ENCODE measurements at places on chromosomes 4 and X.

DNA sequence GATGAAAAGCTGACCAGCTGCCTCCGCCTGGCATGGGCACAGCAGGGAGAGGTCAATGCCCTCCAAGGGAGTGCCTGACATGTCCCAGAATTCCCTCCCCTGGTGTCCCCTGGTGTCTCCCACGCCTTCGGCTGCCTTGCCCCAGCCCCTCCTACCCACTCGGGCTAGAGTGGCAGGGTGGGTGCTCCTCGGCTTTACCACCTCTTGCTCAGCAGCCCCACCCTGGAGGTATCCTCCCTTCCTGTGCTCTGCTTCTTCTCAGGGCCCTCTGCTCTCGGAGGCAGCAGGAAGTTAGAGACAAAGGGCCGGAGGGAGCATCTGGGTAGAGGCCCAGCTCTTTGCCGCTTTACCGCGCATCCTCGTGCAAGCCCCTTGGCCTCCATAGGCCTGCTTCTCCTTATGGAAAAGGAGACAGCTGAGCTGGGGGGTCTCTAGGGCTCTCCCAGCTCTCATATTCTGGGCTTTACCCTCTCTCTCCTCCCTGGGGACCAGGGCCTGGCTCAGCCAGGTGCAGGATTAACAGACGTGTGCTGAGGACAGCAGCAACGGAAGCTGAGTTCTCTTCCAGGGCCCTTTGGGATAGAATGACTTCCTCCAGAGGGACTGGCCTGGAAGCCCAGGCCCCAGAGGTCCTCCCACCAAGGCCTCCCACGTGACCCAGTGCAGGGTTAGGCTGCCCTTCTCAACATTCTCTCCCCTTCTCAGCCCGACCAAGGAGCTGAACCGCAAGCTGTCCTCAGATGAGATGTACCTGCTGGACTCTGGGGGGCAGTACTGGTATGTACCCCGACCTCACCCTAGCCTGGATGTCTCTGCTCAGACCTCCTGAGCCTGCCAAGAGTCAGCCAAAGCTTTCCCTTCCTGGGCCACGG, 17.2 kb downstream of the XPNPEP2 start:
- DNase-seq: peak; percentile 37

DNA sequence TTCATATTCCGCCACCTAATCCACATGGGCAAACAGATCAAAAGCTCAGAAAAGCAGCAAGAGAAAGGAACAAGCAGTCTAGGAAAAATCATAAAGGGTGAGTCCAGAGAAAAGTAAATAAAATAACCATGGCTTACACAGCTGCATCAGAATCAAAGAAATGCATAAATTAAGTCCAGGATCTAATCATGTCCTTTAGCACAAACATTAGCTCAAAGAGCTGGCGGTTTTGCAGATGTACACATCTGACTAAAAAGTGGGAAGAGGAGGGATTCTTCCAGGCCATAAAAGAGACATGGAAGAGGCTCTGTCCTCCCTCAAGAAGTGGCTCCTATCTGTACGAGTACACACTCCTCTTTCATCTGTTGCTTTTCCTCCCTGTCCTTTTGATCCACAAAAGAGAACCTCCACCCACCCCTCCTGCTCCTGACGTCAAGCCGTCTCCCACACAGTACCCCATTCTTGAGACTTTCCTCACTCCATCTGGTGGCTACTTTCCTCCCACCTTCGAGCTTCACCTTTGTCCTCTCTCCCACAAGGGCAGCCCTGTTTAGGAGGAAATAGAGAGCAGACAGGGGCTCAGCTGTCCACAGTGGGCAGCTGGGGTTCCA, 92.5 kb downstream of the RASL11B start:
- no peak for DNase-seq

- DNase-seq: no peak
Observed at GRCh38 chrX:85627363-85627762, 247.9 kb upstream of the POF1B start.

- no peak for DNase-seq
Observed at GRCh38 chrX:64151911-64152310, 53.6 kb downstream of the AMER1 start.

DNA sequence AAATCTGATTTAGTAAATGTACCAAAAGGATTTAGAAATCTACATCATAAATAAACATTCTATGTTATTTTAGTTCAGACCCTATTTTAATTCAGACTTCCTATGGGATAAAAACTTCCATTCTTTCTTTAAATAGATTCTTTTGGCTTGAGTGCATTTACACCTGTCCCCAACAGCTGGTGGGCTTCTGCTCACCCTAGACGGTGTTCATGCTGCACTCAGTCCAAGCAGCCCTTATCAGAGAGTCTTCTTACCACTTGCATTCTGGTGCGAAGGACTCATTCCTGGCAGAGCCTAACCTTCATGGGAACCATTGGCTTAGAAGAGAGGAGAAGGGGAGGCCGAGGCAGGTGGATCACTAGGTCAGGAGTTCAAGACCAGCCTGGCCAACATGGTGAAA, 57.3 kb downstream of the NPNT start:
- no peak for DNase-seq

- no peak for DNase-seq
Observed at GRCh38 chr4:47312170-47312569, 151.3 kb downstream of the COMMD8 start.

DNA sequence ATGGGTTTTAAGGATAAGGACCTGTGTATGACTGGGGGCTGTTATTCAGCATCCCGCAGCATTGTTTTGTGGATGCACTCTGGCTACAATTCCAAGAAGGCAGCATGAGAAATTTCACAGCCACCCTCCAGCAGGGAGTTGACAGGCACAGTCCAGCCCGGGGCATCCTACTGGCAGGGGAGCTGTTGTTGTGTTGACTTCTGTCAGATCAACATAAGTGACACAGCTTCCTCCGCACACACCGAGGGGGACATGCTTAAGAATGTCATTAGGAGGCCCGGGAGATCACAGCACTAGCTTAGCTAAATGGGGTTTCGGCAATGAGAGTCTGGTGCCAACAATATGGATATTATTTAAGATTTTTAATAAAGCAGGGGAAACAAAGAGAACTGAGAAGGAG, 326.5 kb downstream of the ASMT start:
- DNase-seq: no peak

DNA sequence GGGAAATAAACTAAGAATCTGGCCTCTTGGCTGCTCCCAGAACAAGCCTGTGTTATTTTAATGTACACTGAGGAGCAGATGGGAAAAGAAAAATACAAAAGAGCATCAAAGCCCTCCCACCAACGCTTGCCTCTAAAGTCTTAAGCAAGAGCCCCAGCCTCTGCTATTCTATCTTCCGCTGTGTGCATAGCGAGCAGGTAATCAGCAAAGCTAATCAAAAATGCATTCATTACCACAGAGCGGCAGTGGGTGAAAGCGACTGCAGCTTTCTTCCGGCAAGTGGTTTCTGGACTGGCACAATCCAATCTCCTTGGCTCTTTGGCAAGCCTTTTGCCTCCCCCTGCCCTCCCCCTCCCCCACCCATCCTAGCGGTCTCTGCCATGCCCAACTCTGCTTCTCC, 13.5 kb upstream of the GRIA3 start:
- no peak for DNase-seq

- DNase-seq: no peak
Observed at GRCh38 chr4:146029147-146029546, 90.5 kb upstream of the ZNF827 start.

DNA sequence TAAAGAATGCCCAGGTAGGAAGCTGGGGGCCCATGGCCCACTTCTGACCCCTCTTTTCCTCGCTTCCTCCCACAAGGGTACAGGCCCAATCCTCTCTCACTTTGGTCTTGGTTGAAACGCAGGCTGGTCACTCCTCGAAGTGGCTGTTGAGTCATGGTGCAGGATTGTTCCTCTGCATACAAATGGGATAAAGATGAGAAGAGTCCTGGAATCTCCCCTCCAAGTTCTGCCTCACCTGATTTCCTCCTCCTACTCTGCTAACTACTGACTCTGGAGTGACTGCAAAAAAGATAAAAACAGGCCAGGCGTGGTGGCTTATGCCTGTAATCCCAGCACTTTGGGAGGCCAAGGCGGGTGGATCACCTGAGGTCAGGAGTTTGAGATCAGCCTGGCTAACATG, 1.7 kb downstream of the WDR45 start:
- DNase-seq: no peak

DNA sequence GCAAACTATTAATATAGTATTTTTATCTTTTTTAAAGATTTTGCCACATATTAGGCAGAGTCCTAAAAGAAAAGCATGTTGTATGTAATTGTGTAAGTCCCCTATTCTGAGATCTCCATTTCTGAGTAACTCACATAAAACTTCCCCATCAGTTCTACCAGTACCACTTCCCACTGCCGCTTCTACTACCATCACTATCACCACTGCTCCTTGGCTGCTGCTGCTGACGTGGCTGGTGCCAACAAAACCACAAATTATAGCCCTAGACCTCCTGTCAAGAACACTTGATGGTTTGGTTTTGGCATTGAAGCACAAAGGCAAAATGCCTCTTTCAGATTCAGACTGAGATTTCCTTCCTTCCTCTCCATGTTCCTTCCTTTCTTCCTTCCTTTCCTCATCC, 106.4 kb downstream of the MMRN1 start:
- no peak for DNase-seq
